Stimulated activated CD4-positive, alpha-beta T cell treated with anti-CD3 and anti-CD28 coated beads, Interleukin-2, amount 100 ng/mL, for 4 hours (primary cell): ENCODE measurements at places on chromosomes 1 and 21.

GRCh38 chr1:54809496-54810074 is 8.5 kb upstream of the TTC22 start:
- no peak for DNase-seq

- no peak for DNase-seq
Observed at GRCh38 chr1:61348025-61348665, 265.8 kb downstream of the NFIA start.

DNA sequence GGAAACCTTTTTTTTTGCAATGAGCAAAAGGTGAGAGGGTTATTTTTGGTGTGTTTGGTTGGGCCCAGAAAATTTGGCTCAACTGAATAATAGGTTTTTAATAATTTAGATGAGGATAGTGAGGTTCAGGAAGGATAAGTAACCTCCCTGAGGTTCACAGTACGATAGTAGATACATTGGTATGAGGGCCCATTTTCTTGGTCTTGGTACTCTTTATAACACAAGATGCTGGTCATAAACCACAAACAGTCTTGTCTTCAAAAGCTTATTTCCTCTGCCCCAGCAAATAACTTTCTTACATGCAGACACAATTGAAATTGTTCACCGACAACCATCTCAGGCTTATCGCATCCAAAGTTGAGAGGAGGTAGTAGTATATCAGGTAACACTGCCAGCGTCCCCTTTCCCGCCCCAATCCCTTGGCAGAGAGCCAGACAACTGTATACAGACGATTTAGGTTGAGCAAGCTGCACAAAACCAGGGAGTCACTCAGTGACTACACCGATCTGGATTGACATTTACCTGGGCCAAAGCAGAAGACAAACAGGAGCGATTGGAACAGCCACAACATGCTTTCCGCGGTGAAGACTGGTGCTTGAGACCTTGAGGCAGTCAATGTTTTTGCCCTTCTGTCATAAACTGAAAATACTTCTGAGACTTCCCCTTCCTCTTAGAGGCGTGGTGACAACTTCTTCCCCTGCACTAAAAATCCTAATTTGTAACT is at the start of gene SLAMF6:
Gene SLAMF6 (minus strand): TSS at position 634 of the 724 bp plus-strand sequence. CDS start 63 bp downstream, at position 571.
- DNase-seq: peak; percentile 13

DNA sequence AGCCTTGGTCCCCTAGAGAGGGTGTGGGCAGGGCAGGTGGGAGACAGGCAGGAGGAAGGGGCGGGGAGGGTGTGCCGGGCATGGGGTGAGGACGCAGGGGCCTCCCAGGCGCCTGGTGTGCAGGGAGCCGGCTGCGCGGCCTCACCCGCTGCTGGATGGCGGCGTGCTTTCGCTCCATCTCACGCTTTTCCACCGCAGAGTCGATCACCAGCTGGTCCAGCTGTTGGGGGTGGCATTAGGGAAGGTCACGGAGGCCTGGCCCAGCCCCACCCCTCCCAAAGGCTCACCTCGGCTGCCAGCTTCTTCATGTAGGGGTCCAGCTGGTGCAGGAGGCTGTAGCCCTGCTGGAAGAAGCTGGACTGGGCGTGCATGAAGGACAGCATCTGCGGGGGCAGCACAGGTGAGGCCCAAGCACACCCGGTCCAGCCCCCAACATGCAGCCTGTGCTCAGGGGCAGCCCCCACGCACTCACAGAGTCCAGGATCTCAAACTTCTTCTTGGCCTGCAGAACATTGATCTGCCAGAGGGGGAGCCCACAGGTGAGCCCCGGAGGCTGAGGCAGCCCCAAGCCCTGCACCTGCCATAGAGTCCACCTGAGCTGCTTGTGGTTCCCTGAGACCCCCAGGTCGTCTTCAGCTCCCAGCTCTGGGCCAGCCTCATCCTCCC is 7.9 kb downstream of the ACAP3 start:
- no peak for DNase-seq

- peak; percentile 1 for DNase-seq
Observed at GRCh38 chr1:94418664-94419655, 771 bp downstream of the ABCD3 start.

- no peak for DNase-seq
Observed at GRCh38 chr1:160377585-160378206, 10.8 kb downstream of the NHLH1 start.

GRCh38 chr1:159510229-159510541 is 25.6 kb downstream of the OR10J5 start:
- DNase-seq: no peak

DNA sequence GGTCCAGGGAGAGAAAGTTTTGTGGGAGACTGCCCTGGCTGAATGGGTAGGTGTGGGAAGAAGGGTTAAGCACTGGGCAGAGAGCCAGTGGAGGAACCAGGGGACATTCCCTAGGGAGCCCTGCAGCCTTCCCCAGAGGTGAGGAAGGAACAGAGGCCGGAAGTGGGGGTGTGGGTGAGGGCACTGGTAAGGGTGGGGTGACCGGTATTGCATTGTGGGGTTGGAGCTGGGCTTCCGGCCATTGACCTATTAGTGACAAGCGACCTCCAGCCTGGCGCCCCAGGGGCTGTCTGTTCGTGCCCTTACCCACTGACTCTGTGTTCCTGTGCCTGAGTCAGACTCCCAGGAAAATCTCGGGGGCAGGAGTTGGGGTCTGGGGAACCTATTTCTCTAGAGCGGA is 3.5 kb upstream of the TSPAN1 start:
- no peak for DNase-seq
